ENCODE measurements at places on chromosomes 7 and 10.

DNA sequence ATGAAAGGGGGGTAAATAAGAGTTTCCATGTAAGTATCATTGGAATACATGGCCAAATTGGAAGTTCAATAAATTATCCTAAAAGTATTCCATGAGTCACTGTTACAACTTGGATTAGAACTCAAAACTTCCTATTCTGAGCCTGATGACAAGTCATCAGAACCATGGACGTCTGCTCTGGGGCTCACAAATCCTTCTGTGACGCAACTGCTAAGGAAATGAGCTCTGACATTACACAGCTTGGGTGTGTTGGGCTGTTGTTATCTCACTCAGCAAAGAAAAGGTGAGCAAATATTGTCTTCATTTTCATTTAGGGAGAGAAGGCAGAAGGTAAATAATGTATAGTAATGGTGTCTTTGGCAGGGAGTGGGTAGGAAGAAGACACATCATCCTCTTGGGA lies 214.8 kb upstream of the ADO start:
- no peak for DNase-seq

DNA sequence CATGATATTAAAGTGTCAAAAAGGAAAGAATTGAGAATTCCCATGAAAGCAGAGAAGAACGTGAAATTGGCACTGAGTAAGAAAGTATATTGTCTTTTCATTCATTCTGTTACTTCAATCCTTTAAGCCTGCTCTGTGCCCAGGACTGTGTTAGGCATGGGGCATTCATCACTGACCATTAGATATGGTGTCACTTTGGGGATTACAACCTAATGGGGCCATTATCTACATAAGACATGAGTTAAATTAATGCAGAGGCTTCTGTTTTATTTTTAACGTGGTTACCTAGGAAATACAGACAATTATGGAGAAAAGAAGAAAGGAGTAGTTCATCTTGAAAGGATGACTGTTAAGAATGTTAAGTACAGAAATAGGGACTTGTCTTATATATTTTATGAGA lies 163.5 kb upstream of the LRGUK start:
- DNase-seq: no peak

GRCh38 chr10:3330663-3331062 lies 158.1 kb upstream of the PITRM1 start:
- DNase-seq: peak; percentile 56

- DNase-seq: no peak
Observed at GRCh38 chr7:14201353-14201752, 211.9 kb upstream of the ETV1 start.

DNA sequence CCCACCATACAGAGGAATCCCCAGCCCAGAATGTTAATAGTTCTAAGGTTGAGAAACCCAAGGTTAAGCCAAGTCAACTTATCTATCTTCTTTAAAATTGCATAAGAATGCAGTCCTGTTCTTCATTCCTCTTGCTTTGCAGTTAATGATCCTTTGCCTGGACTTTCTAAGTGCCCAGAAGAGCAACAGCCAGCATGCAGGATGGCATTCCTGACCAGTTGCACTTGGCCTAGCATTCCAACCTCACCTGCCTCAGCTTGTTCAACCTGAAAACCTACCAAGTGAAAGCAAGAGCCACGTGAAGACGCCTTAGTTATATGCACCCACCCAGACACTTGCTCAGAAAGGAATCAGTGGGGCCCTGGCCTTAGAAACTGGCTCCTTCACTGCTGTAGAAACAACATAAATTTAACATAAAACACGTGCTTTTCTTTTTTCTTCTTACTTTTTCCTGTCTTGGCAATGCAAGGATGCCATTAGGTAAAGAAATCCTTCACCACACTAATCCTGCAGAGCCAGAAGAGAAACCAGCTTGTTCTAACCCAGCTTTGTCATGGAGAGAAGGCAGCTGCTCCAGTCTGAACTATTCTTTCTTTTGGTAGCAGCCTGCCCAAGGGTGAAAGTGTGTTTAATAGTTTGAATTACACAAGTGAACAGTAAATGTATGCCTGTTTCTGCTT lies 25.0 kb downstream of the EGFR start:
- DNase-seq: no peak

DNA sequence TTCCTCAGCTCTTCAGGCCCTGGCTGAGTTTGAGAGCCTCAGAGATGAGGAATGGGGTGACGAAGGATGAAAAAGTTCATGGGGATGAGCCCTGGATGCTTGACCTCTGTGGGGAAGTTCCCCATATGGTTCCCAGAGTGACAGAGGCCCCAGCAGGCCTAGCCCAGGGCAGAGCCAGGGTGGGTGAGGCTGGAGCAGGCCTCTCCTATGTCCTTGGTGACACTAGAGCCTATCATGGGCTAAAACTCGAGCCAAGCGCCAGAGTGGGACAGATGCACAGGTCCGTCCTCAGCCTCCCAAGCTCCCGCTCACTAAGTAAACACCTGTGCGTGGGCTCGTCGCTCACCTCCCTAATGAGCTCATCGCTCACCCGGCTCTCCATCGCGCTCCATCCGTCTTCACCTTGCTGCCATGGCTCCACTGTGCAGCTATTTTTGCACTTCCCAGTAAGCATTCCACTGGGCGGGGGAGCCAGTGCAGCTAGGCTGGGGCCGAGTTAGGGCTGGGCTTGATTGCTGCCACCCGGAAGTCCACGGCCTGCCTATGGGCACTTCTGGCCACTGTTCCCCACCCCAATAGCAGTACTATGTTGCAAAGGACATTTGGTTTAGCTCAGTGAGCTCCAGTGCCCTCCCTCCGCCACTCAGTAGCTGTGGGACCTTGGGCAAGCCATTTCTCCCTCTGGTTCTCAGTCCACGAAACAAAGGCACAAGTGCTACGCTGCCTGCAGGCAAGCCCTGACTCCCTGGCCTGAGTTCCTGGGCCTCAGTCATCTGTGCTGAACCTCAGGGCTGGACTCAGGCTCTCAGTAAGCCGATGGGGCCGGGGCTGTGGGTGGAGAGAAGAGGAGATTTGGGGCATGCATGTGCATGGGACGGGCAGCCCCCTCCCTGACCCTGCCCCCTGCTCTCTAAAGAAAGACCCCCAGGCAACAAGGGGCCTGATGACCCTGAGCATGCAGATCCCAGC lies 117.3 kb upstream of the PCBD1 start:
- DNase-seq: no peak

- no peak for DNase-seq
Observed at GRCh38 chr7:55050281-55050680, 31.5 kb downstream of the EGFR start.

GRCh38 chr7:16811551-16811950 lies 6.8 kb upstream of the AGR2 start:
- peak; percentile 34 for DNase-seq

DNA sequence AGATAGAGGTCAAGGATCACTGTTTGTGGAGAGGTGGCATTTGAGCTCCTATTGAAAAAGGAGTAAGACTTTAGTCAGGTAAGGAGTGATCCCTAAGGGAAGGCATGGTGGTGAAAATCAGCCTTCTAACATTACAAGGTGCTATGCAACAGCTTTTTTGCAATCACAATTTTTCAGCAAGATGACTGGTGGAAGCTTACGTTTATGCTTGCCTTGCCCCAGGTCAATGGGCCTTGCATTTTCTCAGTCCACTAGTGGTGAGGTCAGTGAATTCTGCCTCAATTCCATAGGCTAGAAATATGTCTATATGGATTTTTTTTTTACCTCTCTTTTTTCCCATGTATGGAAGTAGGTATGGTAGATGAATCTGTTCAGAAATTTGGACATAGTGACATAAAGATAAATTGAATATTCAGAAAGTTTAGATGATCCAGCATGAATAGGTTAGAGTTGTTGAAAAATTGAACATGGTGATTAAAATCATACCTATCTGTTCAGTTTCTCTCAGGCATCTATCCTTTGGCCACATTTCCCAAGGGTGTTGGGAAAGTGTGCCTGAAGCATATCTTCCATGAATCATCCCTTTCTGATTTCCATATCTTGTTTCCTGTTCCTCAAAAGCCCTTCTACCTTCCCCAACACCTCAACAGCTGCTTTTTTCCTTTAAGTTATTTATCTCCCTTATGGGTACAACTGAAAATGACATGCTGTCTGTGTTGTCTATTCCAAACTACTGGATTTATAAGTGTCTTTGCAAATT lies 71.9 kb upstream of the PTPRZ1 start:
- DNase-seq: no peak

GRCh38 chr7:121331574-121331973 lies 2.8 kb downstream of the WNT16 start:
- DNase-seq: no peak

All from muscle of leg (tissue), 16 donors.